ENCODE measurements at places on chromosomes 3 and 15.

DNA sequence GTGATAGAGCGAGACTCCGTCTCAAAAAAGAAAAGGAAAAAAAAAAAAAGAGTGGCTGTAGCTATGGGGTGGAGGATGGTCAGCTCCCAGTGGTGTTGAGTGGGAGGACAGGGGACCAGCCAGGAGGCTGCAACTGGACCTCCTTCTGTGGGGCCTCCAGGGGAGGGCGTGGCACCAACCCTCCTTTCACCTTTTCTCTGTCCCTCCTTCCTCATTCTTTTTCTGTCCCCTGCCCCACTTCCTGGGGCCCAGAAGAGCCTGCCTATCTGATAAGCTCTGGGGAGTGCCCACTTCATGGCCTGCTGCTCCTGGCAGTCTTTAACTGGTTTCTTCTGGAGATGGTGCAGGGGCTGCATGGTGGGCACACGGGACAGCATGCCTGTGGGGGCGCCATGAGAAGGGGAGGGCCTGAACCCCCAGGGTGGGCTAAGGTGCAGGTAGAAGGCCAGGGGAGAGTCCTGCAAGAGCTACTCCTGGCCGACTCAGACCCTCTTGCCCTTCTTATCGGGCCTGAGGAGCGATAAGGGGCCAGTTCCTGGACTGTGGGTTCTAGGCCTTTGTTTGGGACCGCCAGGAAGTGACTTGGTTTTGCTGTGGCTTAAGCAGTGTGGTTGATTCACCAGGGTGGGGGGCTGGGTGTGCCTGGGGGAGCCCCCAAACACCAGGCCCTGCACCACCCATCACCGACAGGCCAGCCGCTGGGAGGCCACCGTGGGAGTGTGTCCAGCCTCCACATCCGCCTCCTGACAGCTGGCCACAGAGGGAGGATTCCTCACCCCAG lies 49.4 kb upstream of the FLNB start:
- no peak for DNase-seq

DNA sequence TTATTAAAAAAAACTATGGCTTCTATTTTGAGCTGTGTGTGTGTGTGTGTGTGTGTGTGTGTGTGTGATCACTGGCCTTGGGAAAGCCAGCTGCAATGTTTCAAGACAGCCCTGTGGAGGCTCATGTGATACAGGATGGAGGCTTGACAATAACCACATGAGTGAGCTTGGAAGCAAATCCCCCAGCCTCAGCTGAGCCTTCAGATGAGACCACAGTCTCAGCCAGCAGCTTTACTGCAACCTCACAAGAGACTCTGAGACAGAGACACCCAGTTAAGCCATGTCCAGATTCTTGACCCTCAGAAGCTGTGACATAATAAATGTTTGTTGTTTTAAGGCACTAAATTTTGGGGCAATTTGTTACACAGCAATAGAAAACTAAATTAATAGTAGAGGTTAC lies 52.5 kb downstream of the GRK7 start:
- DNase-seq, result no peak

- DNase-seq, result no peak
Observed at GRCh38 chr3:131551761-131552160, 49.0 kb upstream of the MRPL3 start.

- DNase-seq, result no peak
Observed at GRCh38 chr3:169091196-169091823, 572.2 kb downstream of the MECOM start.

DNA sequence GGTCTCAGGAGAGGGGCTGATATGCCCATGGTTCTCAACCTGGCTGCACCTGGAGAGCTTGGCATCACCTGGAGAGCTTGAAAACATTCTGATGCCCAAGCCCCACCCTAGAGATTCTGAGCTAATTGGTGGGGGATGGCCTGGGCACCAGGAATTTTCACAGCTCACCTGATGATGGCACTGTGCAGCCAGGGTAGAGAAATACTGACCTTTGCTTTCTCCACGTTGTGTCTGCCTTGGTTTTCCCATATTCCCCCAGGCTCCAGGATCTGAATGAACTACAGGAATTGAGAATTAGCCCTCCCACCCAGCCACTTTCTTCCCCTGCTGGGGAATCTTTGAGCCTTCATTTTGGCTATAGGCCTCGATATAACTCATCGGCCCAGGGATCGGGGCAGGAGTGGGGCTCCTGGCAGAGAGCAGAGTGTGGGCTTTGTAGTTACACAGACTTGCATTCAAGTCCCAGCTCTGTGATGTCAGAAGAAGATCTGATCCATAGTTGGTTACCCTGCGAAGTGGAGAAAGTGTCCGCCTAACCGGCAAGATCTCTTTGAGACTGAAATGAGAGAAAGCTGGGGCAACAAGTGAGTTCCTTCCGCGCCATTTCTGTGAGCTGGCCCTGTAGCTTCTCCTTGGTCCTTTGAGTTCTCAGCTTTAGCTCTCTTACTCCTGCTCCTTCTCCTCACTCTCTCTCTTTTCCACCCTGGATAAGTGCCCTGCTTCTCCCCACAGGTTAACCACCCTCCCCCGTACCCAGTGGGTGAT lies 33.1 kb upstream of the UBE2Q2 start:
- peak; percentile 16 for DNase-seq

DNA sequence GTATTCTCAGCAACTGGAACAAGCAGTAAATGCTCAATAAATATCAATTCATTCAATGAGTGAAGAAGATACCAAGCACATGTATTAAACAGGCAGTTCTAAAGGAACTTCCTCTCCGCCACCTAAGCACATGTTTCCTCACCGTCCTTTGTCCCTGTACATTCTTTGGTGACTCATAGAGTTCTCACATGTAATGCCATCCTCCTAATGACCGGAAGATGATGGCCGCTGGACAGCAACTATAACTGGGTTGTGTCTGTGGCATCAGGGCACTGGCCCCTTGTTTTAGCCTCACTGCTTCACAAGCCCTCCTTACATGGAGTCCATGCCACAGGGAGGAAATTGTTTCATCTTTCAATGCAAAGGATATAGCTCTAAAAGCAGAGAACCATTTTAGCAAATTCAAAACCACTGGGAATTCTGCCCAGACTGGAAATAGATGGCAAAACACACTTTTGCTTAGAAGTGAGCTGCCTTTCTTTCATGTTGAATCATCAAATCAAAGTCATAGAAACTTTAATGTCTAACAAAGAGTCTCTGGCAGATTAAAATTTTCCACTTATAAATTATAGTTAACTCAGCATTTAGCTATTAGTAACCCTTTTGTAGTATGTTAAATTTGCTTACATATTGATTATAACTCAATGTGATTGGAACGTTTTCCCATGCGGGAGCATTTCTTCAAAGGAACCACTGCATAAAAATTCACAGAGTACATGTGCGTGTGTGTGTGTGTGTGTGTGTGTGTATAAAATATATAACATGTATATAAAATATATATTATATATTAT lies 74.1 kb downstream of the GAP43 start:
- DNase-seq, result no peak

DNA sequence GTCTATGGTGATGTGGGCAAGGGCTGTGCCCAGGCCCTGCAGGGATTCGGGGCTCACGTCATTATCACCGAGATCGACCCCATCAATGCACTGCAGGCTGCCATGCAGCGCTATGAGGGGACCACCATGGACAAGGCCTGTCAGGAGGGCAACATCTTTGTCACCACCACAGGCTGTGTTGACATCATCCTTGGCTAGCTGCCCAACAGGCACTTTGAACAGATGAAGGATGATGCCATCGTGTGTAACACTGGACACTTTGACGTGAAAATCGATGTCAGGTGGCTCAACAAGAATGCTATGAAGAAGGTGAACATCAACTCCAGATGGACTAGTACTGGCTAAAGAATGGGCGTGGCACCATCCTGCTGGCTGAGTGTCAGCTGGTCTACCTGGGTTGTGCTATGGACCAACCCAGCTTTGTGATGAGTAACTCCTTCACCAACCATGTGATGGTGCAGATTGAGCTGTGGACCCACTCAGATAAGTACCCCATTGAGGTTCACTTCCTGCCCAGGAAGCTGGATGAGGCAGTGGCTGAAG lies 6.1 kb upstream of the USP8 start:
- no peak for DNase-seq

- no peak for DNase-seq
Observed at GRCh38 chr15:42270551-42270950, 2.5 kb upstream of the GANC start.

- no peak for DNase-seq
Observed at GRCh38 chr3:197376735-197377555, 78.5 kb upstream of the DLG1 start.

DNA sequence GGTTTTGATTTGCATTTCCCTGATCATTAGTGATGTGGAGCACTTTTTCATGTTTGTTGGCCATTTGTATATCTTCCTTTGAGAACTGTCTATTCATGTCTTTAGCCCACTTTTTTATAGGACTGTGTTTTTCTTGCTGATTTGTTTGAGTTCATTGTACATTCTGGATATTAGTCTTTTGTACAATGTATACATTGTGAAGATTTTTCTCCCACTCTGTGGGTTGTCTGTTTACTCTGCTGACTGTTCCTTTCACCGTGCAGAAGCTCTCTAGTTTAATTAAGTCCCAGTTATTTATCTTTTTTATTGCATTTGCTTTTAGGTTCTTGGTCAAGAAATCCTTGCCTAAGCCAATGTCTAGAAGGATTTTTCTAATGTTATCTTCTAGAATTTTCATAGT lies 91.1 kb upstream of the ATP11B start:
- DNase-seq, result no peak

DNA sequence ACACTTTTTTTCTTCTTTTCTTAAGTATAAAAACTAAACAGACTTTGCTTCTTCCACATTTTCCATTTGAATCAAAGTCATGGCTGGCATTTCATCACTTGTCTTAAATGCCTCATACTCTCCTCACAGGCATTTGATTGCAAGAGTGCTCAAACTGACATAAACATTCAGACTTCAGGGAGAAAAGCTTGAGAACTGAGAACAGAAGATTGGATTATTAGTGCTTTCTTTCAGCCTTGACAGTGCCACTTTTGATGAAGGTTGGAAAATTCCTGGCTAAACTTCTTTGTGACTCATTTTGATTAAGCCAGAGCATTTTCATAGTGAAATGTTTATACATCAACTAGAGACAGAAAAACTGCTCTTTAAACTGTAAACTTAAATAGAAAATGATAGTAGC lies 544.4 kb downstream of the DIPK2A start:
- no peak for DNase-seq

GRCh38 chr15:59739557-59740186 lies 50.6 kb upstream of the BNIP2 start:
- DNase-seq, result no peak

Measured in activated naive CD8-positive, alpha-beta T cell treated with anti-CD3 and anti-CD28 coated beads, Interleukin-2, amount 50 U/mL, for 24 hours (primary cell).